HAP-1 (cell line): ENCODE measurements at places on chromosomes 2 and 18.

GRCh38 chr2:6749962-6750361 lies 115.7 kb downstream of the CMPK2 start:
- DNase-seq: no peak

GRCh38 chr2:72921853-72922252 lies 4.5 kb downstream of the EMX1 start:
- DNase-seq: no peak

DNA sequence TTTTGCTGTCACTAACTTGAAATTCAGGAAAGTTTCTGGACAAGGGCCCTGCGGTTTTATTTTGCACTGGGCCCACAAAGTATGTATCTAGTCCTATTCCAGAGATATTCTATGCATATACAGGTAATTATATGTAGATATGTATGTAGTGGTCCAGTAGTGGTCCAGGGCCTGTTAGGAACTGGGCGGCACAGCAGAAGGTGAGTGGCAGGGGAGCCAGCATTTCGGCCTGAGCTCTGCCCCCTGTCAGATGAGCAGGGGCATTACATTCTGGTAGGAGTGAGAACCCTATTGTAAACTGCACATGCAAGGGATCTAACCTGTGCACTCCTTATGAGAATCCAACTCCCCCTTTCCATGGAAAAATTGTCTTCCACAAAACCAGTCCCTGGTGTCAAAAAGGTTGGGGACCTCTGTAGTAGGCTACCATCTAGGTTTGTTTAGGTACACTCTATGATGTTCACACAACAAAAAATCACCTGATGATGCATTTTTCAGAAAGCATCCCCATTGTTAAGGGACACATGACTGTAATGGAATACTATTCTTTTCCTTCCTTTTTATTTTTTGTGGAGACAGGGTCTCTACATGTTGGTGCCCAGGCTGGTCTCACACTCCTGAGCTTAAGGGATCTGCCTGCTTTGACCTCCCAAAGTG lies 2.8 kb upstream of the PPP4R3B start:
- DNase-seq: peak; percentile 36

GRCh38 chr18:23210526-23210925 lies 75.2 kb downstream of the CABLES1 start:
- no peak for DNase-seq

GRCh38 chr2:54983345-54984220 lies 66.7 kb downstream of the RTN4 start:
- no peak for DNase-seq

GRCh38 chr2:70330476-70330875 lies 28.6 kb upstream of the FAM136A start:
- no peak for DNase-seq

GRCh38 chr2:4499316-4500030 lies 796.1 kb downstream of the DCDC2C start:
- DNase-seq: no peak

GRCh38 chr18:29154758-29155725 lies 978.1 kb upstream of the CDH2 start:
- DNase-seq: no peak
